ENCODE measurements at places on chromosomes 7 and 10.
A peak's percentile ranks its signal among the peaks of the same experiment; 100 is the strongest.

DNA sequence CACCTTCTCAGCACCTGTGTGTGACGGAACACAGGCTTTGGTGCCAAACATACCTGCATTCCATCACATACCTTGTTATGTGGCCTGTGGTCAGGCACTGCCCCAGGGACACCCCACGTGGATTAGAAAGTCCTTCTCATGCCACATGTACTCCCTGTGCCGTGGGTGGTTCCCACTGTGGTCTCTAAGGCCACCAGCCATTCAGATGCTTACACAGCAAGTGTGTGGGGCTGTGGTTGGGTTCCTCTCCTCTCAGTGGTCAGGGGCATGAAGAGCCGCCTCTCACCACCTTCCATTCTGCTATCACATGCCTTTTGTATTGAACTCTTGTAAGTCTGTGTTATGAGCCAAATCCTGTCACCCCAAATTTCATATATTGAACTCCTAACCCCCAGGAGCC, 85.1 kb upstream of the IGFBP3 start:
- DNase-seq = no peak

DNA sequence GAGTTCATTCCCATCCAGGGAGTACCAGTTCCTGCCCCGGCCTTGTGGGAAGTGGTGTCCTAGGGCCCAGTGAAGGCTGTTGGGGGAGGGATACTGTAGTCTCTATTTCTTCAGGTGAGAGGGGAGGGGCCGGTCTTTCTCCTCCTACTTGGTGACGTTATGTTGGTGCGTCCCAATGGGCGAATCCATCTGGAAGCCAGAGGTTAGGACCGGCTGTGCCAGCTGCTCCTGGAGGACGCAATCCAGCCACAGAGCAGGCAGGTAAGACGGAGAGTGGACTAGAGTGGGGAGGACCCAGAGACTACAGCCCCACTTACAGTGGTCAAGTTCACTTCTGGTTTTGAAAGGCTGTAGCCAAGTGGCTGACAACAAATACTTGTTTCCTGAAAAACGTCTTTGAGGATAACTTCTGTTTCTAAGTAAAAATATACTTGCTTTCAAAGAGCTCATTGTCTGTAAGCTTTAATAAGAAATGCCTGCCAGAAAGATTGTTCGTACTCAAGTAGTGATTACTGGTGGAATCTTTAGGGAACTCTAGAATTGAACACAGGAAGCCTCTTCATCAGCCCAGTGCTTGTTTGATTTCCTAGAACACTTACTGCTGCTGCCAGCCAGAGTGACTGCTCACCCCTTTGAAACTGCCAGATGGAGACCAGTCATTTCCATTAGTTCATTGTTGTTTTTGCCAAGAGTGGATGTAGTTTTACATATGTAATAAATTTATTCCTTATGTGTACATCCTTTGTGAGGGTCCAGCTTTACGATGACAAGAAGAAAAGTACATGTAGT, 25.4 kb downstream of the RBM33 start:
- DNase-seq = no peak

GRCh38 chr7:141891336-141891735, 24.9 kb upstream of the OR9A4 start:
- DNase-seq = no peak

DNA sequence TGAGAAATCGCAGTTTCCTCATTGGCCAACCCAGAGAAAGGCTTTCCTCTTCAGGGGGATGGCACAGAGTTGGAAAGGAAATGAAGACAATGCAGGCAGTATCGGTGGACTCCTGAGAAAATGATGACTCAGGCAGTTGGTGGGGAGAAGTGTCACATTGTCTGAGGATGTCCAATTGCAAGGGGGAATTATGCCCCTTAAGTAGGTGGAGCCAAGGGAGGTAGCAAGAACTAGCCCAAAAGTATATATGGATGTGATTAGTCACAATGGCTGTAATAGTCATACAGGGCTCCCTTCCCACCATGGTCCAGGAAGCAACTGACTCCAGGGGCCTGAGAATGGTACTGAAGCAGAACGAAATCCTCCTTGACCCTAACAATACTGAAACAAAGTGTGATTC, 58.3 kb upstream of the EGFR start:
- DNase-seq = no peak

GRCh38 chr7:83677180-83677866, 28.4 kb upstream of the SEMA3E start:
- peak; percentile 25 for DNase-seq

DNA sequence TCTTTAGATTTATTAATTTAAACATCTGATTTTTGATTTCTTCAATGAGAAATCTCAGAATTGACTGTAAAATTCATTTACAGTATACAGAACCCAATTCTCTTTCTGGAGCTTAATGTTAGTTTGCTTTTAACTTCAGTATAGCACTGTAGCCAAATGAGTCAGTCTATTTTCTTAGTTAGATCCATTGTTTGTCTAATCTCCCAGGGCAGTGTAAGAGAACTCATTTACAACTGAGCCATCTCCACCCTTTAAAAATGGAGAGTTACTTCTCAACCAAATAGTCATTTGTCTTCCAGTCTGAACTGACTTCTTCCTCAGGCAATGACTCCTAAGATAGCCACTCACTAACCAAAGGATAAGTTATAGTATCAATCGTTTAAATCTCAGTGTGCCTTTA, 3.0 kb upstream of the WNT2 start:
- DNase-seq = no peak

- no peak for DNase-seq
Observed at GRCh38 chr10:17622061-17622460, 4.9 kb upstream of the HACD1 start.

- no peak for DNase-seq
Observed at GRCh38 chr10:75209086-75209920, 1.3 kb upstream of the VDAC2 start.

DNA sequence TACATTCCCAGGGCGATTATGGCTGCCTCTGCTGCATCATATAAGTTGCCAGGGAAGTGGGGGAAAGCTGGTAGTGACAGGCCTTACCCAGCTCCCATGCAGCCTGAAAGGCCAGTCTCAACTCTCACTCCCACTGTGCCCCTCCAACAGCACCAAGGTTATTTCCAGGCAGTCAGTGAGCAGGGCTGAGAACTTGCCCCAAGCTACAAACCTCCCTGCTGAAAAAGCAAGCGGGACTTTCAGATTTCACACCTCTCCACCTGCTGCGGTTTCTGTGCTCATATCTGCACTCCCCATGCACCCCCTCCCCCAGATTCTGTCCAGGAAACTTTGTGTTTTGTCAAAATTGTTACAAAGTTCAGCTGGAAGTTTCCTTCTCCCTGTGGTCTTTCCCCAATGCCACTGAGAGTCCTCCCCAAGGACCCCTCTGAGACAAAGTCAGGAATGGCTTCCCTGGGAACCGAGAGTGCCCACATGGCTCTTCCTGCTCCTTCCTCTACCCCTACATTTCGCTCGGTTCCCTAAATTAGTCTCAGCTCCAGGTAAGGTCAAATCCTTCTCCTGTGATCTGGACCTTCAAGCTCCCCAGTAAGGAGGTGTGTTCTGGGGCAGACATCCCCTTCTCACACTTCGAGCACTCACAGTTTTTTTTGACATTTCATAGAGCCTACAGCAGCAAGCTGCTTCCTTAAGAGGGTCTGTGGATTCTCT, 25.3 kb upstream of the WNT2 start:
- DNase-seq = no peak

- DNase-seq = no peak
Observed at GRCh38 chr7:103073989-103074518, 542 bp downstream of the FBXL13 start.

GRCh38 chr10:86795353-86795752, 38.9 kb downstream of the BMPR1A start:
- peak; percentile 76 for DNase-seq

DNA sequence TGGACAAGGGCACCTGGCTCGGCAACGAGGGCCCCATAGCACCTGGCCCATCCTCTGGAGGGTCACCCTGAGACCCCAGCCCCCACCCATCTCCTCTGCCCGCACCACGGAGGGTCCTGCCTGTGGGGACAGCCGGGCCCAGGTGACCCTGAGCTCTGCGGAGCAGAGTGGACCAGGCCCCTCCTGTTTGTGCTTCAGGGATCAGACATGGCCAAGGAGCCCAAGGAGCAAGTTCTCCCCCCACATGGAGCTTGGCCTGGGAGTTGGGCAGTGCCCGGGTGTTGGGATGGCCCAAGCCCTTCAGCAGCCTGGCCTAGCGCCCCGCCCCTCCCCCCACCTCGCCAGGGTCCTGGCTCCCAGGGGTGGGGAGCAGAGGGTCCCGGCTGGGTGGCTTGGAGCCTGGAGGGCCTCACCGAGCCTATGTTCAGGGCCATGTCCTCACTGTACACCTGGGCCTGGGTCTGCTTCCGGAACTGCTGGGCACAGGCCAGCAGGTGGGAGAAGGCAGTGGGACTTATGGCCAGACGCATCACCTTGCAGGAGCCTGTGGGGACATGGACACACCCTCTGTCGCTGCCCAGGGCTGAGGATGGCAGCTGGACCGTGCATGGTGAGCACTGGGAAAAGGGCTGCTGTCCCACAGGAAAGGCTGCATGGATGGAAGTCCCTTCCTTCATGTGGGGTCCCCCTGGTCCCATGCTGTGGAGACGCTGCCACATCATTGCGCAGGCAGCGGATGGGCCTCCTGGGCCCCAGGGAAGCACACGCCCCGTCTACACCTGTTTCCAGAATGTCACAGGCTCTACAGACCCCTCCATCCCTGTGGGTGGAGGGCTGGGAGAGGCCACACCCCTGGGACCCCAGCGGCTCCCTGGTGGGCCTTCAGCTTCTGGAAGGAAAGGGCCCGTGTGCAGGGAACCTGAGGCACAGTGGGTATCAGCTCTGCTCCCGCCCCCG, 49.2 kb upstream of the NKX6-2 start:
- DNase-seq = no peak

- DNase-seq = no peak
Observed at GRCh38 chr7:8638076-8638475, 204.7 kb downstream of the NXPH1 start.

DNA sequence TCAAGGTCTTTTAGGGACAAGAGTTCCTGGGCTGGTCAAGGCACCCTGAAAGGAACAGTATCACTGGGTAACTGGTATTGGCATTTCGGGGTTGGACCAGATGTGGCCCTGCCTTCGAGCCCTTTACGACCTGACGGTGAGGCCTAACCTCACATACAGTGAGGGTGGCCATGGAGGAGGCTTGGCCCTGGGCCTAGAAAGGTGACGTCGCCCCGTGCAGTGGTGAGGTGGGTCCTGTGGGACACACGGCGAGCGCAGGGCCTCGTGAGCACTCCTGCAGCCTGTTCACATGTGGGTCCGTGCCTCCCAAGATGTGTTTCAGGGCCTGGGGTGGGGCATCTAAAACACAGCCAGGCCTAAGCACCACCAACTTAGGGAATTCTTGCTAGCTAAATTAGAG, 36.1 kb downstream of the CRHR2 start:
- DNase-seq = no peak

DNA sequence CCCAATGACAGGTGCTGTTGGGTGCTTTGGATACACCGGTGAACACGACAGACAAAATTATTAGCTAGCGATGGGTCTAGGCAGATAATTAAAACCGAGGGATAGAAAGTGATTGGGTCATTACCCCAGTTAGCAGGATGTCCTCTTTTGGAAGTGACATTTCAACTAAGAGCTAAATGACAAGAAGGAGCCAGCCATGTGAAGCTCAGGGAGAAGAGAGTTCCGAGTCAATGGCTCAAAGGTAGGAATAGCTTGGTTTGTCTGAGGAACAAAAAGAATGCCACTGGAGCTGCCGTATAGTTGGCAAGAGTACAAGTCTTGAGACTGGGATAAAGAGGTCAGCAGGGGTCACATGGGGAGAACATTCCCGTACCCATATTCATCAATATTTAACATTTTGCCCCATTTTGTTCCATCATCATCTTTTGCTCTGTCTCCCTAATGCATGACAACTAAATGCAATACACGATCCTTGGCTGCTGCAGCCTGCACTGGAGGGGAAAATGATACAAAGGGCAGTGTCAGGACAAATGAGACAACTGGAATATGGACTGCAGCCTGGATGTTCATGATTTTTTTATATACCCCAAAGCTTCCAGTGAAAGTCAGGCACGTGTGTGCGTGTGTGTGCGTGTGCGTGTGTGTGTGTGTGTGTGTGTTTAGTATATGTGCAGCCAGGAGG, 115.7 kb downstream of the ICA1 start:
- no peak for DNase-seq

DNA sequence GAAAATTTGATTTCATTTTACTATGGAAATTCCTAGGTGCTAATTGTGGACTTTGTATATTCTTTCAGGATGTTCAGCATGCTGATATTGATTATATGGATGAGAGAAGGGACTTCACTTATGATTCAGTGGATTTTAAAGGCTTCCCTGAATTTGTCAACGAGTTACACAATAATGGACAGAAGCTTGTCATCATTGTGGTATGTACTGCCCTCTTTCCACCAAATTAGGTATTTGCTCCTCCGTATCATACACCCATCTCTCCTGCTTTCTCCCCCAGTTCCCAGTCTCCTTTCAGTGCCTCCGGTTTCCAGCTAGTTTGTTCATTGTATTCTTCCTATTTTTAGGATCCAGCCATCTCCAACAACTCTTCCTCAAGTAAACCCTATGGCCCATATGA, 34.6 kb downstream of the MGAM start:
- DNase-seq = peak; percentile 2

DNA sequence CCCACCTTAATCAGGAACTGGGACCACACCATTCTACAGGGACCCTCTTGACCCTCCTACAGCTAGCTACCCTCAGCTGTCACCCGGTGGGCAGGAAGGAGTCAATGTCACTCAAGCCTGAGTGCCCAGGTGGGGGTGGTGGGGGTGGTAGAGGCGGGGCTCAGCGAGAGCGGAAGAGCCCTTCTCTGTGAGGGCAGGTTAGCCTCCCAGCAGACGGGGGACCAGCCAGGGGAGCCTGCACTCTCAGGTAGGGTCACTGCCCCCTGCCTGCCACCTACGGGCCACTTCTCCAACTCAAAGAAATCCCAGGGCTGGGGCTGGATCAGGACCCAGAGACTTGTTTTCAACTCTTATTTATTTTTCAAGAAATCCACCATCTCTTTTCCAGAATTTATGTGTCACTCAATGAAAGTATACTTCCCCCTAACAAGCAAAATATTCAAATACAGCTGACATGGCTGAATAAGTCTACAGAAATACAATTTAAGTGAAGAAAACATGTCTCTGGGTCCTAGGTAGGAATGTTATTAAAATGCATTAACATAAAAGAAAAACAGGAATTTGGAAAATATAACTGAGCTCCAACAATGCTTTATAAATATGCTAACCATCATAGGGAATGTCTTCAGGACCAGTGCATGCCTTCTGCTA, 63.4 kb upstream of the DDC start:
- DNase-seq = no peak

GRCh38 chr7:151735851-151736402, 141.0 kb downstream of the PRKAG2 start:
- no peak for DNase-seq

- peak; percentile 88 for DNase-seq
Observed at GRCh38 chr10:110857265-110858171, 14.2 kb upstream of the PDCD4 start.

DNA sequence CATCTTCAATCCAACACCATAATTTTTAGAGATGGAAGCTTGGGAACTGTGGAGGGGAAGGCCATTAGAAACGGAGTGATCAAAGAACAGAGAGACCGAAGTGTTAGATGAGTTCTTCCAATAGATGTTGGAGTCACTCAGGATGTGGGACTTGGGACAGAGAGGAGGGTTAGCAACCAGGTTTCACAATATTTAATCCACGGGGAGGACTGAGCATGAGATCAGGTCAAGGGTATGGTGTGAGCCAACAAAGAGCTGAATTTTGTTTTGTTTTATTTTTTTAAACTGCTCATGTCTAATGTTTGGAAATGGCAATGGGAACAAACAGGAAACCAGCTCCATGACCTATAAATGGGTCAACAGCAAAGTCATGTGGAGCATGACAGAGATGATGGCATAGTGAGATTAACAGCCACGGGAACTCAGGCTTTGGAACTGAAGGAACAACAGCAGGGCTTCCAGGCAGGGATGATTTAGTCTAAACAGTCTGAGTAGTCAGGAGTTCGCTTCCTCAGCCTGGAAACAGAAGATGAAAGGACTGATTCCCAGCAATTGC, 38.9 kb upstream of the AMPH start:
- DNase-seq = no peak

Measured in OCI-M1 (cell line).